ENCODE measurements at places on chromosomes 13 and 19. TPM values are rescaled to one million over a fixed set of nuclear protein-coding genes. Genes with fewer than 3 reads are reported as not detected.
A peak's percentile ranks its signal among the peaks of the same experiment; 100 is the strongest.

ZGLP1 gene
- 4.2 TPM for total RNA-seq

ZNF615 gene
- 4.4 TPM for total RNA-seq

MIA gene
- 0.43 TPM for total RNA-seq

KLF1 gene
- total RNA-seq = 0.35 TPM

PRDX2 gene
- total RNA-seq = 224 TPM

ZNF382 gene
- total RNA-seq = 1.1 TPM

PRRG2 gene
- total RNA-seq = 8.5 TPM

COMMD6 gene
- 46.7 TPM for total RNA-seq

NLRP9 gene
- not detected for total RNA-seq

GRCh38 chr13:31862828-31863227 lies 123.5 kb downstream of the RXFP2 start:
- DNase-seq = no peak

DNA sequence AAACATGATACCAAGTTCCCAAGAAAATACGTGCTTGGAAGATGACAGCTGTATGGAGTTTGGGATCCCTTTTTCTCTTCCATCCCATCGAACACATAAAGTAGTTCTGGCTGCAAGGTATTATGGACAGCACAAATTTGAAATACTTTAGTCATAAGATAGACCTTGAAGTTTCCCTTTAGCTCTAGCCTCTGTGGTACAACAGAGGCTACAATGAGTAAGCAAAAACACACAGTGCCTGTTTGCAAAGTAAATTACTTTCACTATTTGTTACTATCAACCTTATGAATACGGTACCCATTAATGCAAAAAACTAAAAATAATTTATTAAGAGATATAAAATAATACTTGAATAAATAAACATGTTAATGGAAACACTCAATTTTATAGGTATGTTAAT lies 21.0 kb upstream of the LRCH1 start:
- DNase-seq = no peak

DNA sequence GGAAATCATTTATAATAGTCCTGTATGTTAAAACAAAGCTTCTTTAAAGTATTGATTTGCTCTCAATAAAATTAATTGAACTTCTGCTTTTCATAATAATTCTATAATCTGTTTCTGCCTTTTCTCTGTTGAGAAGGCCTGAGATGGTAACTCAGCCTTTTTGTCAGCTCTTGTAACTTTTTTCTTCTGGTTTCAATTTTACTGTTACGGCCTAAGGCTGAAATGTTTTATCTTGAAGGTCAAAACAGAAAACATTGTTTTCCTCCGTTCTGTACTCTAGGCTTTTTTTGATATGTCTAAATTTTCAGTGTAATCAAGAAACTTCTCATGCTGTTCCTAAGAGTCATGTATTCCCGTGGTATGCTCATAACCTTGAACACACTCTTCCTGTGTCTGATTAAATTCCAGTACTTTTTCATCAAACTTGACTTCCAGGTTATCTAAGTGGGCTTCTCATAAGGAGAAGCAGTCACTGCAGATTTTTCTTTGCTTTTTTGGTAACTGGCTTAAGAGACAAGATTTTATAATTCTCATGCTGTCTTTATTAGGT lies 7.6 kb upstream of the NAXD start:
- no peak for DNase-seq

- DNase-seq = no peak
Measured at GRCh38 chr19:49490287-49491029, 3.0 kb downstream of the RPL13A start.

DNA sequence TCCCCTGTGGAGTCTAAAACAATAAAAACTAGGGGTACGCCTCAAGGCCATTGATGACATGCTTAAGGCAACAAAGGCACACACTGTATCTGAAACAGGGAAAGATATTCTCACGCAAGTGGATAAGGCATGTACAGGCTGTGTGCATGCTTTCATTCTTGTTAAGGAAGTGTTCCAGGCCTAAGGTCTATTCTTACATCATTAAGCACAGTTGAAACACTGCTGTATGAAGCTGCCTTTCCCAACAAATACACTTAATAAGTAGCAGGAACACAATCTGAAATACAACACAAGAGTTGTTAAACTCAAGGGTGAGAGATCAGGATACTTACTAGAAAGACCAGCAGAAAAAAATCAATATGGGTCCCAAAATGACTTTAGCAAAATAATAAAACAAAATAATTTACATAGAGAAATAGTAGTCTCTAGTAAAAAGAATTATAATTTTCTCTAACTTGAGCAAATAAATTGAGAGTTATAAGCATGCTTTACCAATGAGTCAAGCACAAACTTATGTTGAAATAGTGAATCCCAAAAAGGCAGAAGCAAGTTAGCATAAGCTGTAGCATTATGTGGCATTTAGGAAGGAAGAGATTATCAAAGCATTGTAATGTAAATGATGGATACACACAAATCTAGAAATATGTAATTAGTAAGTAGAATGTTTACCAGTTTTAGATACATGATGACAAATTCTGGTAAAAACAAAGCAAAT lies 796.9 kb downstream of the SLITRK1 start:
- no peak for DNase-seq

DNA sequence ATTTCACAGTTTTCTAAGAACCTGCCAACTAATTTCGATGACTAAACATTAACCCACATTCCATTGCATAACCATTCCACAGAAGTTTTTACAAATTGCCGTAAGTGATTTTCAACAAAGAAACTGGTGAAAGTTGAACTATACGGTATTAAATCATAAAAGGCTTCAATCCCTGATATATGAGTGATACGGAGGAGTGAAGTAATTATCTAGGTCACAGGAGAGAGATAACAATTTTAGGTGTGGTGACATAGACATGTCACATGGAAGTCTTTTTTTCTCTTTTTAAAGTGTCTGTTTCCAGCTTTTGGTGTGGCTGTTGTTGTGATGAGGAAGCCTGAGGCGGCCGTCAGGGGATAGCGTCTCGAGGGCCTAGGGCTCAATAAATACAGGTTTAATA lies 29.4 kb downstream of the TBC1D4 start:
- no peak for DNase-seq

- DNase-seq = no peak
Measured at GRCh38 chr19:31127134-31127967, 221.9 kb downstream of the TSHZ3 start.

GRCh38 chr19:9487016-9487415 lies 11.4 kb downstream of the ZNF560 start:
- DNase-seq = no peak

- DNase-seq = peak; percentile 92
Measured at GRCh38 chr19:1248139-1248785, at the start of gene MIDN. Gene MIDN (plus strand): TSS chr19:1248583. CDS start chr19:1250297, 1,714 bp downstream.

GRCh38 chr13:75647126-75647784 lies 11.1 kb downstream of the LMO7 start:
- DNase-seq = no peak

DNA sequence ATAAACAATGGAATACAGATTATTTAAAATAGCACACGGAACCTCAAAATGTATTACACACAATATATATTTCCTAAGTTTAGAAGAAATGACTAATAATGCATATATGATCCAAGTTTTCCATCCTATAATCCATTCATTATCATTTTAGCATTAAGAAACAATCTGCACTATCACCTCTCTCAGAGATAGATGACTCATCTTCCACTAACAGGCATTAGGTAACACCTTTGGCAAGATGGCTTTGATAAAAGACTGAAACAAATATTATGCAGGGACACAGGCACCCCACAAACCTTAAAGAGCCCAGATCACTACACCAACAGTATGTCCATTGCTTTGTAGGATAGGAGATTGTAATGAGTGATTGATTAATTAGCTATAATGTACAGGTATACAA lies 4.1 kb downstream of the ENOX1 start:
- DNase-seq = no peak

DNA sequence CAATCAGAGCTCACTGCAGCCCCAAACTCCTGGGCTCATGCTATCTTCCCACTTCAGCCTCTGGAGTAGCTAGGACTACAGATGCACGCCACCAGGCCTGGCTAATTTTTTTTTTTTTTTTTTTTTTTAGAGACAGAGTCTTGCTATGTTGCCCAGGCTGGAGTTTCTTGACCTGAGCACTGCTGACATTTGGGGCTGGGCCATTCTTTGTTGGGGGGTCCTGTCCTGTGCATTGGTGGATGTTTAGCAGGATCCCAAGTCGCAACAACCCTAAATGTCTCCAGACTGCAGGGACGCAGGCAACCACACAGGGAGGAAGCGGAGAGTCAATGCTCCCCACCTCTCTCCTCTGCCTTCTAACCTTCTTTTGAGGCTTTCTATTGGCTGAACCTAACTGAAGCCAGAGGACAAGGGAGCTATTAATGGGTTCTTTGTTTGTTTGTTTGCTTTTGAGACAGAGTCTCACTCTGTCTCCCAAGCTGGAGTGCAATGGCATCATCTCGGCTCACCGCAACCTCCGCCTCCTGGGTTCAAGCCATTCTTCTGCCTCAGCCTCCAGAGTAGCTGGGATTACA lies 58.3 kb upstream of the ADGRE5 start:
- DNase-seq = no peak

DNA sequence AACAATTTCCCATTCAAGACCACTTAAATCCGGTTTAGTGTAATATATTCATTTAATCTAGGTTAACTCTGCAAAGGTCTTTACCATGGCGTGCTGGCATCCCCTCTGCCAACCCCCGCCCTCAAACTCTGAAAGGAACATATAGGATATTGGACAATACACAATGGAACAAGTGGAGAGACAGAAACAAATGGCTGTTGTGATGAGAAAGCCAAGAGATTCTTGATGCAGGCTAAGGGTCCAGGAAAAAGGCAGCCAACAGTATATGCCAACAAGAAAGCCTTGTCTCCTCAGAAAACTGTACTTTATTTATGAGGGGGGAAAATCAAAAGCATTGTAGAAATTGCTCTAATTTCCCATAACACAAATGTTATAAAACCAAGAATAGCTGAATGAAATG lies 407.3 kb upstream of the SGCG start:
- DNase-seq = no peak

- no peak for DNase-seq
Measured at GRCh38 chr19:13825489-13826441, 30.5 kb downstream of the ZSWIM4 start.

- no peak for DNase-seq
Measured at GRCh38 chr13:114058051-114058867, 74.2 kb downstream of the RASA3 start.

DNA sequence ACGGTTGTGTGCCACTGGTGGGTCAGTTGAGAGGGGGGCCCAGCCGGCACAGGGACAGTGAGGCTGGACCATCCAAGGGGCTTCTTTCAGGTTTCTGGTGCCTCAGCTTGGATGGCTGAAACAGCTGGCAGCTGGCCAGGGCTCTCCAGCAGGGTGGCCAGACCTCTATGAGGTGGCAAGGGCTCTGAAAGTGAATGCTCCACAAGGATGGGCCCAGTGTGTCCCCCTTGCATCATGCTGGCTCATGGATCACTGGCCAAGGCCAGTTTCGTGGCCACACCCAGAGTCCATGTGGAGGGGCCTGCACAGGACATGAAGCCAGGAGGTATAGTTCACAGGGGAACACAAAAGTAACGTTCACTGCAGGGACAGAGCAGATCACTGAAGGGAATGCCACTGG lies 49.6 kb downstream of the CDADC1 start:
- DNase-seq = no peak

DNA sequence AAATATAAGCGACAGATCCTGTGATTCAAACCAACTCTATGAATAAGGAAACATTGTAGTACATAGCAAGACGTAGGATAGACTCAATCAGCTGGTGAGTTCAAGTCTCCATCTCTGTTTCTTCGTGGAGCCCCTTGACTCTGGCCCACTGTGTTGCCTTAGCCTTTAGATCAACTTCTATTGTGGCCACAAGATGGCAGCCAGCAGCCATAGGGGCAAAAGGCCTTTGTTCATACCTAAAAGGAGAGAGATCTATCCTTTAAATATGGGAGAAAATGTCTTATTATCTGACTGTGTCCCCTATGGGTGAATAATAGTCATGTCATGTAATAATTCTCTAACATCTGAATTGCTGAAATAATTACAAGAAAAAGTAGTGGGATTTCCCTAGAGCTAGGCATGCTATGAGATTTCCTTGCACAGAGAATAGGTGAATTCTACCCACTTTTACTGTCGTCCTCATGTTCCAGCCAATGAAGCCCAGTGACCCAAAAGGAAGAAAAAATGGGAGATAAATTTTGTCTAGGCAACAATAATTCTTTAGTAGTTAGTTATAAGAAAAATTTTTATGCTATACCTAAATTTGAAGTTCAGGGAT lies 129.4 kb downstream of the PCDH20 start:
- no peak for DNase-seq

GRCh38 chr13:108086678-108087077 lies 128.7 kb downstream of the LIG4 start:
- DNase-seq = no peak

DNA sequence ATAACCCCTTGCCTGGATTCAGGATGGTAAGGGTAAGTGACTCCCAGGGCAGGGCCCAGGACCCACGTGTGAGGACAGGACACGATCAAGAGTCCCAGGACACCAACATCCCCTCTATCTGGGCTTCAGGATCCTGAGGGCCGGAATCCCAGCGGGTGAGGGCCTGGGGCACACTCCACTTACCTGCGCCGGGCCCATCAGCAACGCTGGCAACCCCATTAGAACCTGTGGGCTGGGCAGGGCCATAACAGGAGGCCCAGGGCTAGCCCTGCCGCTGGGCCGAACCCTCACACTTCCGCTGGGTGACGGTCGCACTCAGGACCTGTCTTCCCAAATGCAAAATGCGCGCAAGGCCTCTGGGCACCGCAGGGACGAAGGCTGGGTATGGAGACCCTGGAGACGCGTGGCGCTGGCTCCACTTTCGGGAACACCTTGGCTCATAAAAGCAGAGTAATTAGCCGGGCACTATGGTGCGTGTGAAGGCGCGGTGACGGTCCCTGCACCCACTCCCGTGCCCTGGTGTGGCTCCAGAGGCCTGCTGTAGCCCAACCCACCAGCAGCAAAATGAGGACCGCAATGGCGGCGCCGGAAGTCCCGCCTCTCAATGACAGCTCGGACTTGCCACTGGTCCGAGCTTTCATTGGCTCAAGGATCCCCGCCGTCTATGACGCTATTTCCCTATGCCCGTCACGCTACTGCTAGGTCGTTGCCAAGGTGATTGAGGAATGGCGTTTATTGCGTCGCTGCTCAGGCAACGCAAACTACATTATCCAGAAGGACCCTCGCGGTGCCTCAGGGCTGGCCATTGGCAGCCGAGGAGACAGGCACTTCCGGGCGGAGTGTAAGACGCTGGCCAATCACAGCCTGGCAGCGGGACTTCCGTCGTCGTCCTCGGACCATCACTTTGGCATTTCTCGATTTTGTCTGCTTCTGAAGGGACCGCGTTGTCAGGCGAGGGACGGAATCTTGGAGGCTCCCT lies at the start of gene ZNF132:
ZNF132 (minus strand) TSS at position 578 of the 979 bp plus-strand sequence; CDS start at position 246, 332 bp downstream.
- DNase-seq = peak; percentile 94
